ENCODE measurements at places on chromosomes 6 and 20.

- DNase-seq: no peak
Observed at GRCh38 chr6:5566718-5567117, 305.4 kb downstream of the FARS2 start.

DNA sequence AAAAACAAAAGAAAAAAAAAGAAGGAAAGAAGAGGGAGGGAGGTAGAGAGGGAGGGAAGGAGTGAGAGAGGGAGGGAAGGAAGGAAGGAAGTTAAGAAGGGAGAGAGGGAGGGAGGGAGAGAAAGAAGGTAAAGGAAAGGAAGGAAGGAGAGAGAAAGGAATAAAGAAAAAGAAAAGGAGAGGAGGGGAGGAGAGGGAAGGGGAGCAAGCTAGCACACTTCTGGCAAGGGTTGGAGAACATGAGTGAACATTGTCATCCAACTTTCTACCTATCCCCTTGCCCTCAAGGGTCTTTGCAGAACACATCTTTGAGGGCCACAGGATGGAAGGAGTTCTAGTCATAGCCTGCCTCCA lies 34.1 kb upstream of the IL17A start:
- no peak for DNase-seq

- no peak for DNase-seq
Observed at GRCh38 chr20:35279533-35280174, 1.7 kb upstream of the MMP24OS start.

DNA sequence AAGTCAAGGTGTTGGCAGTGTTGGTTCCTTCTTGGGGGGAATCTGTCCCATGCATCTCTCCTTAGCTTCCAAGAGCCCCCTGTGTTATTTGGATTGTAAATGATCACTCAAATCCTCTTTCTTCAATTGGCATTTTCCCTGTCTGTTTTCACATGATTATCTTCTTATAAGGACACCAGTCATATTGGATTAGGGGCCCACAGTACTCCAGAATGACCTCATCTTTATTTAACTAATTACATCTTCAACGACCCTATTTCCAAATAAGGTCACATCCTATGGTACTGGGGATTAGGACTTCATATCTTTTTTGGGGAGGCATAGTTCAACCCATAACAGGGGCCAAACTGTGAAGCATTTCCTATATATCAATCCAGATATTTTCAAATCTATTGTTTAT lies 57.3 kb downstream of the PTPRA start:
- DNase-seq: no peak

DNA sequence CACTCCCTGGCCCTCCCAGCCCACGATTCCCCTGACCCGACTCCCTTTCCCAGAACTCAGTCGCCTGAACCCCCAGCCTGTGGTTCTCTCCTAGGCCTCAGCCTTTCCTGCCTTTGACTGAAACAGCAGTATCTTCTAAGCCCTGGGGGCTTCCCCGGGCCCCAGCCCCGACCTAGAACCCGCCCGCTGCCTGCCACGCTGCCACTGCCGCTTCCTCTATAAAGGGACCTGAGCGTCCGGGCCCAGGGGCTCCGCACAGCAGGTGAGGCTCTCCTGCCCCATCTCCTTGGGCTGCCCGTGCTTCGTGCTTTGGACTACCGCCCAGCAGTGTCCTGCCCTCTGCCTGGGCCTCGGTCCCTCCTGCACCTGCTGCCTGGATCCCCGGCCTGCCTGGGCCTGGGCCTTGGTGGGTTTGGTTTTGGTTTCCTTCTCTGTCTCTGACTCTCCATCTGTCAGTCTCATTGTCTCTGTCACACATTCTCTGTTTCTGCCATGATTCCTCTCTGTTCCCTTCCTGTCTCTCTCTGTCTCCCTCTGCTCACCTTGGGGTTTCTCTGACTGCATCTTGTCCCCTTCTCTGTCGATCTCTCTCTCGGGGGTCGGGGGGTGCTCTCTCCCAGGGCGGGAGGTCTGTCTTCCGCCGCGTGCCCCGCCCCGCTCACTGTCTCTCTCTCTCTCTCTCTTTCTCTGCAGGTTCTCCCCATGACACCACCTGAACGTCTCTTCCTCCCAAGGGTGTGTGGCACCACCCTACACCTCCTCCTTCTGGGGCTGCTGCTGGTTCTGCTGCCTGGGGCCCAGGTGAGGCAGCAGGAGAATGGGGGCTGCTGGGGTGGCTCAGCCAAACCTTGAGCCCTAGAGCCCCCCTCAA lies at the start of gene LTA:
Gene LTA (plus strand): TSS at position 249 of the 871 bp plus-strand sequence. CDS start 454 bp downstream, at position 703.
- no peak for DNase-seq

DNA sequence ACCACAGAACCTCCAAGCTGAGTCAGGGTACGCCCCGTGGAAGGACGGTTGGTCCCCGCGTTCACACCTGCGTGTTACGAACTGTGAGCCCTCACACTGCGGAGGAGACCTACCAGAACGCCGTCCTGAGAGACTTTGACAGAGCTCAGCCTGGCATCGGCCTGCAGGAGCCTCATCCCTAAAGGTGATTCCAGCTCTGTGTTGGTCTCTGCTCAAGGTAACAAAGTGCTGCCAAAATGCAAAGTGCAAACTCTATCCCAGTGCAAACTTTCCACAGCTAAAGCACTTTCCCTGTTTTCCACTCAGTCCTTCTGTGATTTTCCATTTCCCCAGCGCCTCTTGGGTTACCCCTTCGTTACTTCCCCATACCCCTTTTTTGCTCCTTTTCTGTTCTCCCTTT lies 8.6 kb upstream of the ZBTB46 start:
- no peak for DNase-seq

- peak; percentile 13 for DNase-seq
Observed at GRCh38 chr6:29685718-29686326, 4.9 kb upstream of the ZFP57 start.

GRCh38 chr6:108497883-108498282 lies 62.8 kb upstream of the FOXO3 start:
- DNase-seq: peak; percentile 65

- DNase-seq: no peak
Observed at GRCh38 chr6:14142511-14143223, 25.1 kb downstream of the CD83 start.

DNA sequence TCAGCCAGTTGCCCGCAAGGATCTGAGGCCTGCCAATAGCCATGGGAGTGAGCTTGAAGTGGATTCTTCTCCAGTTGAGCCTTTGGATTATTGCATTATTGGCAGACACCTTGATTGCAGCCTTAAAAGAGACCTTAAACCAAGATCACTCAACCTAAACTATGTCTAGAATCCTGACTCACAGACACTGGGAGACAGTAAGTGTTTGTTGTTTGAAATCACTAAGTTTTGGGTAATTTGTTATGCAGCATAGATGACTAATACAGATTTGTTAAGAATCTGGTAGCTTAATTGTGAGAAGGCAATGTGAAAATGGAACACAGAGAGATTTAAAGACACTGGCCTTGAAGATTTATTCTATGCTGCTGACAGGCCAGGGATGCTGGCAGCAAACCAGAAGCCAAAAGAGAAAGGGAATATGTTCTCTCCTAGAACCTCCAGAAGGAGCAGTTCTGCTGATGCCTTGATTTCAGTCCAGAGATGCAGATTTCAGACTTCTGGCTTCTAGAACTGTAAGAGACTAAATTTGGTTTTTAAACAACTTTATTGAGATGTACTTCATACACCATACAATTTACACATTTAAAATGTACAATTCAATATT lies 17.6 kb downstream of the SIRPD start:
- no peak for DNase-seq

- no peak for DNase-seq
Observed at GRCh38 chr6:108781419-108782100, 66.7 kb upstream of the ARMC2 start.

DNA sequence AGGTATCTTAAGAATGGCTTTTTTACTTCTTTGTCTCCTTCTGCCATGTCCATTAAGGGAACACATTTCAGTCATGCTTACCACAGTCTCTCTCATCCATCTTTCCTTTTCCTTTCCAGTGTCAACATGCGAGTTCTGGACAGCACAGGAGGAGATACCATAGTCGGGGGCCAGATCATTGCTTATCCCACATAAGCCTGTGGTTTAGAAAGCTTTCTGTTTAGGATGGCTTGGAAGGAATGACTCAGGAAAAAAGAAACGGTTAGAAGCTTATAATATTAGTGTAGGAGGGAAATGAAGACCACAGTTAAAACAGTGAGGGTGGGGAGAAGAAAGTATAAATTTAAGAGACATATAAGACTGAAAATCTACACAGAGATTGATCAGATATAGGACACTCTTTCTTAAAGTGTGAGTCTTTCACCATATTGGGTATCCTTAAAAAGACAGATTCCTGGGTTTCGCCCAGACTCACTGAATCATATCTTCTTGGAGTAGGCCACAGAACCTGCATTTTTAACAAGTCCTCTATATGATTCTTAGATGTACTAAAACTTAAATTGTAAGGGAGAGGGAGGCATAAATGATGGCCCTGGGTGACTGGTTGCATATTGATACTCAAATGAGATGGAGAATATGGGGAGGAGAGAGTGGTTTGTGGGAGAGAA lies 36.1 kb downstream of the DSE start:
- DNase-seq: peak; percentile 44

GRCh38 chr20:51470907-51471411 lies 71.6 kb downstream of the NFATC2 start:
- no peak for DNase-seq

DNA sequence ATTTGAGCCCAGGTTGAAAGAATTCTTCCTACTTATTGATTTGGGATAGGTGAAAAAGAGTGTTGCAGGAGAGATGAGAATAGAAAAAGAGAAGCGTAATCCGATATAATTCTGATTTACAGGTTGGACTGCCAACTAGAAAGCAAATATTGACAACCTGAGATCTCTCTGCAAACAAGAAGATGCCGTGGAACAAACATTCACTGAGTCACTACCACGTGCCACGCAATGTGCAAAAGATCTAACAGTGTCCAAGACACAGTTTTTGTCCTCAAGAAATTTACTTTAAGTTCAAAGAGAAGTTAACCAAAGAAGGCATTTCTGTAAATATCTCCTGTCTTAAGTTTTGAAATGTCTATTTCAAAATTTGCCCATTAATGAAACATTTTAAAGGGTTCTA lies 578.0 kb upstream of the ARID1B start:
- DNase-seq: no peak

- no peak for DNase-seq
Observed at GRCh38 chr6:51830666-51831065, 256.7 kb downstream of the PKHD1 start.

- DNase-seq: no peak
Observed at GRCh38 chr20:8851446-8851845, 217.4 kb upstream of the PLCB4 start.

GRCh38 chr6:165268987-165269386 lies 40.4 kb downstream of the C6orf118 start:
- no peak for DNase-seq

DNA sequence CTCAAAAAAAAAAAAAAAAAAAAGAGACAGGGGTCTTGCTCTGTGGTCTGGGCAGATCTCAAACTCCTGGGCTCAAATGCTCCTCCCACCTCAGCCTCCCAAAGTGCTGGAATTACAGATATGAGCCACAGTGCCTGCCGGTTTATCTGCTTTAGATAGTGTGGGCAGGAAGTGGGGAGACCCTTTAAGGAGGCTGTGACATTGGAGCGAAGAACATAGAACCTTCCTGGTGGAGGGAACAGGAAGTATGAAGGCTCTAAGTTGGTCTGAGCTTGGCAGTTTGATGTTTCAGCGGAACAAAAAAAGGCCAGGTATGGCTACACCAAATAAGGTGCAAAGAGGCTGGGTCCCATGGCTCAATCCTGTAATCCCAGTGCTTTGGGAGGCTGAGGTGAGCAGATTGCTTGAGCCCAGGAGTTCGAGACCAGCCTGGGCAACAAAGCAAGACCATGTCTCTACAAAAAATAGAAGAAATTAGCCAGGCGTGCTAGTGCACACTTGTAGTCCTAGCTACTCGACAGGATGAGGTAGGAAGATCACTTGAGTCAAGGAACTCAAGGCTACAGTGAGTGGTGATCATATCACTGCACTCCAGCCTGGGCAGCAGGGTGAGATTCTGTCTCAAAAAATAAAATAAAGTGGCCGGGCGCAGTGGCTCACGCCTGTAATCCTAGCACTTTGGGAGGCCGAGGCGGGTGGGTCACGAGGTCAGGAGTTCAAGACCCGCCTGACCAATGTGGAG lies 8.7 kb upstream of the ZMYND8 start:
- no peak for DNase-seq

- peak; percentile 35 for DNase-seq
Observed at GRCh38 chr6:99282479-99283062, 66.9 kb downstream of the FAXC start.

GRCh38 chr20:44596876-44597275 lies 14.5 kb downstream of the PKIG start:
- DNase-seq: no peak
